HT-29 (cell line): ENCODE measurements at places on chromosomes 4 and X.

DNA sequence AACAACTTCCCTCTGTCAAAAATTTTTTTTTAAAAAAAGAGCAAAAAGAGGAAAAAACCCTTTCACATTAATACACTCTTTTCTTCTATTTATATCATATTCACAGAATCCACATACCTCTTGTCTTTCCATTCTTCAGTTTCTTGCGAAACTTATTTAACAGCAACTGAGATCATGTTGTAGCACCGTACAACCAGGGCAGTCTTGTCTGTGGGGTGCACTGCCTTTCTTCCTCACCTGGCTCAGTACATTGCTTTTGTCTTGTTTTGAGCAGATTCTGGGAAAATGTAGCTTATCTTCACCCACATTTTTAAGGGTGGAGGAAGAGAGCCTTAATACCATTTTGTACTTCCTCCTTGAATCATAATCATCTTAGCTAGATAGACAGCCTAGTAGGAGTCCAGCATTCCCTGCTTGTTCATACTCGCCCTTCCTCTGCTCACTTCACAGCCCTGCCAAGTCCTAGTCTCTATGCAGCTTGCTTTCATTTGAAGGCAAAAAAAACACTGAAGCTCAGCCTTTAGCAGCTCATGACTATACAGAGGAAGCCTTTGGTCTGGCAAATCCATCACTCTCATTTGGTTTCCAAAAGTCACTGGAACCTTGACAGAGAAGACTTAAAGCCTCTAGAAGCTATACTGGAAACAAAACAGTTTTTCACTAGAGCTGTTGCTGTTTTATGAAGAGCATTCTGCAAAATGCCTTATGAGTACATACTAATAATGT is 140.6 kb upstream of the BANK1 start:
- no peak for DNase-seq

DNA sequence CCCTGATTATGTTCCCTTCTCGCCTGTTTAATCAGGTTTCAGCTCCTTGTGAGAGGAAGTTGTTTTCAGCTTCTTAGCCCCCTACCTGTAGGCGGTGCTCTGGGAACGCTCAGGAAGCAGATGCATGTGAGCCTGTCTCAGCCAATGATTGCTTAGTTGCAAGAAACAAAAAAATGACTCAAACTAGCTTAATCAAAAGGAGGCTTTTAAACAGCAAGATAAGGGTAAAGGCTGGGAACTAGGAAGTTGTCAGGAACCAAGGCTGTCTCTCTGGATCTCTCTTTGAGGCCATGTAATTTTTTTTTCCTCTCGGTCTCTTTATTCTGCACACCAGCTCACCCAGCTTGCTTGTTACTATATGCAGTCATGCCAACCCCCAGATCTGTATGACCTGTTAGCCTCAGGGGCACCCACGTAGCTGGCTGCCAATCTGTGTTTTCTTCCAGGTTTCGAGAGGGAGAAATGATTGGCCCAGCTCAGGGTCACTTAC is 109.1 kb downstream of the PTTG2 start:
- DNase-seq = peak; percentile 72

DNA sequence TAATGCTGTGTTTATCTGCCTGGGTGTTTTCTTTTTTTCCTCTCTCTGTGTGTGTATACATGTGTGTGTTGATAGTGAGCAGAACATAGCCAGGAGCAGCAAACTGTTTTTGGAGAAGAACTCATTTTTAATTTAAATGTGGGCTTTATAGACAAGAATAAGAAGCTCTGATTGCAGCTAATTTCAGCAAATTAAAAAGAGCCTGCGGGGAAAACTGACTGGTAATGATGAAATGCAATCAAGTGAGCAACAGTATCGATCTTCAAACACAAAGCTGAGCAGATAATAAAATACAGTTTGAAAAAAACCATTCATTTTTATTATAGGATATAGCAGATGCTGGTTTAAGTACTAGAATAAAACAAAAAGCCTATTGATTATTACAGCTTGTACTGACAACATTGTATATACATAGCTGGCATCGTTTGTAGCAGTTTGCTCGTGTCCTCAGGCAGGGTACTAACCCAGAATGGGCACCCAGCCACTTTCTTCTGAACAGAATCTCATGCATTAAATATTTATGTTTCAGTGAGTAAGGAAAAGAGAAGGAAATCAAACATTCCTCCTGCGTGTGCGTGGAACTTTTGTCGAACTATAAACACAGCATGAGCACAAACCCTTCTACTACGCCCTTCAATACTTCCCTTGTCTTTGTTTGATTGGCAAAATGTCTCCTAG is 73.5 kb upstream of the ZFP42 start:
- no peak for DNase-seq

GRCh38 chrX:123340696-123341095 is 156.6 kb downstream of the GRIA3 start:
- no peak for DNase-seq

- DNase-seq = no peak
These were observed 34.5 kb upstream of the HGFAC start for GRCh38 chr4:3407171-3407771.

- DNase-seq = no peak
These were observed 40.2 kb upstream of the CBR4 start for GRCh38 chr4:169050284-169050683.

- no peak for DNase-seq
These were observed 101.3 kb downstream of the TBL1X start for GRCh38 chrX:9566150-9566621.

- DNase-seq = no peak
These were observed 183.5 kb downstream of the PCDH7 start for GRCh38 chr4:30903502-30904214.

GRCh38 chr4:7418131-7418943 is 16.4 kb downstream of the PSAPL1 start:
- DNase-seq = no peak

GRCh38 chrX:113009029-113009428 is 168.4 kb upstream of the AMOT start:
- DNase-seq = no peak

DNA sequence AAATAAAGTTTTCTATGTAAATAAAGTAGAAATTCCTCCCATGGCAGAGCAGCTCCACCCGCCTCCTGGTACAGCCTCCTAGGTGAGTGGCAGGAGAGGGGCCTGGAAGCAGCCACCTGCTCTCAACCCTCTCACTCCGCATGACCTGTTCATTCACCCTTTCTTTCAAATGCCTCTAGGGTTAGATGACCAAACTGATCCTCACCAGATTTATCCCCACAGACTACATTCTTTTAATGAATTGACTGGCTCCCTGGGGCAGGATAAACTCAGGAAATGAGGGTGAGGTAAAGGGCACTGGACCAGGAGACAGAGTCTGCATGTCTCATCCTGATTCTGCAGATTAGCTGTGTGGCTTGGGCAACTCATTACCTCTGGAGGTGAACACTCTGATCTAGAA is 32.6 kb upstream of the NKX6-1 start:
- no peak for DNase-seq

DNA sequence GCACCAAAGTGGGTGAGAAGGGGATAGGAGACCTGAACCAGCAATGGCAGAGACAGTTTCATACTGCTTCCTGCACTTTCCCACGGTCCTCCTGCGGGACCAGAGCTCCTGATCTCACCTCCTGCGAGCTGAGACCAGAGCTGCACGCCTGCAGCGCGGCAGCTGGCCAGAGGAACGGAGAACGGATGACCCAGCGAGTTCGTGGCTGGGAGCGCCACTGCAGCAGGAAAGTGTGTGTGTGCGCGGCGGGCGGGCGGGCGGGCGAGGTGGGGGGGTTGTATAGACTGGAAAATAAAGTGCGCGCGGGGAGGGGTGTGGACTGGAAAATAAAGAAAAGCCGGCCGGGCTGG is 16.5 kb downstream of the MCF2 start:
- DNase-seq = no peak

- no peak for DNase-seq
These were observed 974.9 kb downstream of the PCDH18 start for GRCh38 chr4:136557396-136557795.

GRCh38 chr4:109962401-109962800 is 49.7 kb downstream of the EGF start:
- no peak for DNase-seq

DNA sequence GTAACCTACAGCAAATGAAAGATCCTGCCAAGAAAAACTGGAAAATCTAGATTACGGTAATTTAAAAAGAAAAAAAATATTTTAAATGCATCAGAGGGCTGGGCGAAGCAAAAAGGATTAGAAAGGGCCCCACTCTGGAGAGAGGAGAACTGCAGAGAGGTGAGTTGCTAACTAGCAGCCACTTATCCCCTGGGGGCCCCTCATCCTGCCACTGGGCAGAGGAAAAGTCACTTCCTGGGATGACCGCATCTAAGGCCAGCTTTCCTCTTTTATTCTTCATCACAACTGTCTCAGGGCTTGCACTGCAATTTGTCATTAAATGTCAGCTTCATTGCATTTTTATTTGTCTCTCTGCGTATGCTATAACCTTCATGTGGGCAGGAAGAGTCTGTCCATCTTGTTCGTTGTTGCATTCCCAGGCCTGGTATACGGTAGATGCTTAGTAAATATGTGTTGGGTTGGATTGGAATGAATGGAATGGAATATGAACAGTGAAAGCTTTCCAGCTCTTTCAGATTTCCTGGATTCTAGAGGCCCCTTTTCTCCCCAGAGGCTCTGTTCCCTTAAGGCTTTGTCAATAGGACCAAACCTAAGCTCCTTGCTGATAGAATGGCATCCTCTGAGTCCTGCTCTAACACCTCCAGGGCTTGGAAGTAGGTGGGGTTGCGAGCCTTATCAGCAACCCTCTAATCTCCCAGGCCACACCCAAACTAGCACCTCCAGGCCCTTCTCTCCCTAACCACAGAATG is 58.9 kb downstream of the TLR10 start:
- DNase-seq = no peak

DNA sequence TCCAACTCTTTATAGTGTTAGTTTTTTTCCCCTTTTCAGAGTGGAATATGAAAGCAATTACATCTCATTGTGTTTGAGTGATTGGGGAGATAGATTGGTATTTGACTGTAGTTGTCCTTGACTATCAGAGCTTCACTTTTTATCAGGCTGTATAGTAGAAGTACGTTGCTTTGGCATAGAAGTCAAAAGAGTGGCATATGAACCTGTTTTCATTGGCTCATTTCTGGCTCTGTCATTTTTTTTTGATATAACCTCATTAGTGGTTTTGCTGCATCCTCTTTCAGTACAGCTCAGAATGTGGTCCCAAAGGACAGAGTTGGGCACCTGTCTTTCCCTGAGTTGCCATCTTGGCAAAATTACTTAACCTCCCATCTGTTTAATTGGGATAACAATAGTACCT is 1.4 kb downstream of the TMA16 start:
- DNase-seq = no peak

DNA sequence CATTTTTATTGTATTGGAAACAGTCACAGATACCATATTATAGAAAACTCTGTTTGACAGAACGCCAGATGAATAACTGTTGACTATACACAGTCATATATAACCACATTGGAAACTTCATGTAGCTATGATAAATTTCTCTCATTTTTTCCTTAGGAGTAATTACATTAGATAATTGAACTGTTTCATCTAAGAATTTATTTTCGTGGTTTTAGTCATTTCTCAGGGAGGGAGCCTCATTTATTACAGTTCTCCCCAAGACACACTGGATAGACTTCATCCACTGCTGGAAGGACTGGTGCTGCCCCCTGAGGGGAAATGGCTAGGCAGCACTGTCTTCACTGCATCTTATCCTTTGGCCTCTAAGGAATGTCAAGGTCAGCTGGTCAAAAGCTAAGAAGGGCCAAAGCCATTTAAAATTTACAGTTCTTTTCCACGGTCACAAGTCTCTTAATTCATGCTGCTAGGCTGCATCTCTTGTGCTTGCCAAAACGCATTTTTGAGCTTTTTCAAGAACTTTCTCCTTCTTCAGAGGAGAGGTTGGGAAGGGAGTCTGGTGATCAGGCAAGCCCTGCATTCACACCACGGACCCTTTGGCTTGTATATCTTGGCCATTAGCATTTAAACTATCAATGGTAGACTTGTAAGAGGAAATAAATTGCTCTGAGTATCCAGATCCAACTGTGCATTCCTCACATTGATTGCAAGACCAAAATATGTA is 145.1 kb downstream of the CBR4 start:
- no peak for DNase-seq

DNA sequence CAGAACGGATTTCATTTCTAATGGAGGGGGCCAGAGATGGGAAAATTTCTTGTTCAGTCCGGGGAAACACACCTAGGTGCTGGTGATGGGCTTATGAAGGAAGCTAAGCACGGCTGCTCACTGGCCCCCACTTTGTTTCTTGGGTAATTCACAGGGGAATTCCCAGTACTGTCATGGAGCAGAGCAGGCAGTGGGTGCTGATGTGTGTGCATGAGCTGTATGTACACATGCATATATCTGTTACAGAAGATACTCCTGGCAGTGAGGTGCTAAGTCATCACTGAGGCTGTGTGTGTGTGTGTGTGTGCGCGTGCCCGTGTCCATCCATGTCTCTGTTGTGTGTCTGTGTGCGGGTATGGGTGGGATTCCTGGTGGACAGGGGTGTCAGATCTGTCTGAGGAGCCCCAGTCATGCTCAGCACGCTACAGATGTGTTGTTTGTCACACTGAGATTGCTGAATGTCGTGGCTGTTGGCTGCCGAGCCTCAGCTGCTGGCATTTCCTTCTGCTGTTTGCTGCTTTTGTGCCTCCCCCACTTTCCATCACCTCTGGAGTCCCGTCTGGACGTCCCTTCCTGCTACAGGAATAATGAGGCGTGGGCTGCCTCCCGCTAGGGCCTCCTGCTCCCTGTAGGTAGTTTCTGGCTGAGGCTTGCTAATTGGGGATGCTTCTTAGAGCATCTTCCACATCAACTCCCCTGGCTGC is 53.3 kb downstream of the JADE1 start:
- DNase-seq = peak; percentile 3

DNA sequence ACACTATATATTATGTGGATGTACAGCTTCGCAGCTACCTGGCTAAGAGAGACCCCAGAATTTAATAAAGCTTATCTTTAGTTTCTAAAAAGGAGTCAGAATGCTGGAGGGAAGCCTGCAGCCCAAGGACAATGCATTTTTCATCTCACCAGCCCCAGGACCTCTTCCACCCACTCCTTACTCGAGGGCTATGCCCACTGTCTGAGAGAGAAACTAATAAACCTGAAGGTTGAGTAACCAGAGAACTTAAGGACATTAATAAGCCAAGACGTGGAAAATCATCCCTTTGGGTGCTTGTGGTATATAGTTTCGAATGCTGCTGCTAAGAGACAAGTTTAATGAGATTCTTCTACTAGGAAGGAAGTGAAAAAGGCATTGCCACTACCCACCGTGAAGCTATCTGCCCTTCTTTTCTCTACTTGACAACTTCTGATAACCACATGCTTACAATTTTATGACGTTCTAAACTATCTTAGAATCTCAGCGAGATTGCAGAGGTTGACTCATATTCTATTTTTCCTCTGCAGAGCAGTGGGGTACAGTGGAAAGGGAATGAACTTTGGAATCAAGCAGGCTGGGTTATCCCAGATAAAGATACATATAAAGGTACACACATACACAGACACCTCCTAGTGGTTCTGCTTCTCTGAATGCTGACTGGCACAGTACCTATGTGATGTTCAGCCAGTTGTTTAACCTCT is 3.3 kb downstream of the RELL1 start:
- peak; percentile 73 for DNase-seq

- no peak for DNase-seq
These were observed 2.0 kb upstream of the KLHL34 start for GRCh38 chrX:21660156-21660555.

- DNase-seq = no peak
These were observed 230.5 kb upstream of the PUDP start for GRCh38 chrX:7378406-7378805.
